ENCODE measurements at places on chromosomes 11 and 22.

- DNase-seq, result no peak
These were observed 6.3 kb downstream of the CRY2 start for GRCh38 chr11:45853332-45854219.

- DNase-seq, result no peak
These were observed 50.0 kb upstream of the ADA2 start for GRCh38 chr22:17269224-17269606.

- no peak for DNase-seq
These were observed 525 bp downstream of the MAPK8IP2 start for GRCh38 chr22:50600967-50601668.

- peak; percentile 39 for DNase-seq
These were observed 457 bp downstream of the CPSF7 start for GRCh38 chr11:61429346-61429690.

- DNase-seq, result no peak
These were observed 1.8 kb downstream of the BET1L start for GRCh38 chr11:205221-206001.

GRCh38 chr11:78202733-78203167 is 14.0 kb downstream of the USP35 start:
- peak; percentile 64 for DNase-seq

DNA sequence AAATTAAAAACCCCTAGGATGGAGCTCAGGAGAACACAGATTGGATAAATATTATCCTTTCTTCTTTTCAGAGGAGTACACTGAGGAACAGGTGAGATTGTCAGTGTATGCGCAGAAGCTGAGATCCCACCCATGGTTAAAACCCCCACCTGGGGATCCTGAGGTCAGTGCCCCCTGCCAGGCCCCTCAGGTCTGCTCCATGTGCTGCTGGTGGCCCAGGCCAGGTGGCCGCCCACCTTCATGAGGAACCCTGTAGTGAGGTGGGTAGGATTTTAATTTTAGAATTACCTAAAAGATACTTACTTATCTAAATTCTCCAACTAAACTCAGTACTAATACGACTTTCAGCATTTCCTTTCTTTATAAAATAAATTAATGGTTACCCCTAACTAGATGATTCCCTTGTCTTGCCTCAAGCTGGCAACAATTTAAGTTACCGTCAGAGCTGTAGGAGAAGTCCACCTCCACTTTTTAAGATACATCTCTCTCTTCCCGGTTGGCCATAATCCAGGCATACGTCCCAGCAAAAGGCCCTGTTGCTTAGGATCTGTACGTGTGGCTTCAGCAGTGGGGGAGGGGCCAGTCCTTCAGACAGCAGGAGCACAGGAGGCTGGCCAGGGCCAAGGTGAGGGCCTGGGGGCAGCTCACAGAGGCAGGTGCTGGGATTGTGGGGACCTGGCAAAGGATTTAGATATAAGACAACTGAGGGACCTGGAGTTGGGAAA is 61.5 kb upstream of the PITPNB start:
- no peak for DNase-seq

DNA sequence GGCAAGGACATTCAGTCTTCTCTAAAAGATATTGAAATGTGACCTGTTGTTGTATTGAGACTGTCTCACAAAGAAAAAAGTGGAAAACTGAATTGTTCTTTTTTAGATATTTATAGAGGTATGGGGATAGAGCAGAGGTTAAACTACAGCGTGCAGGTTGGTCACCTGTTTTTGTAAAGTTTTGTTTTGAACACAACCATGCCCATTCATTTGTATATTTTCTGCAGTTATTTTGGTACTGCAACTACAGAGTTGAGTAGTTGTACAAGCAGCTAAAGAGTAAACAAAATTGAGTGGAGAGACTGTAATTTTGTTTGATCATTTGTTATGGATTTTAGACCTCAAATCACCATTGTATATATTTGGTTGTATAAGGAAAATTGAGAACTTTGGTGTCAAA is 11.3 kb downstream of the EED start:
- DNase-seq, result no peak

GRCh38 chr11:72331761-72332160 is 87.8 kb upstream of the PHOX2A start:
- no peak for DNase-seq

- no peak for DNase-seq
These were observed 200.9 kb downstream of the AASDHPPT start for GRCh38 chr11:106278391-106278790.

DNA sequence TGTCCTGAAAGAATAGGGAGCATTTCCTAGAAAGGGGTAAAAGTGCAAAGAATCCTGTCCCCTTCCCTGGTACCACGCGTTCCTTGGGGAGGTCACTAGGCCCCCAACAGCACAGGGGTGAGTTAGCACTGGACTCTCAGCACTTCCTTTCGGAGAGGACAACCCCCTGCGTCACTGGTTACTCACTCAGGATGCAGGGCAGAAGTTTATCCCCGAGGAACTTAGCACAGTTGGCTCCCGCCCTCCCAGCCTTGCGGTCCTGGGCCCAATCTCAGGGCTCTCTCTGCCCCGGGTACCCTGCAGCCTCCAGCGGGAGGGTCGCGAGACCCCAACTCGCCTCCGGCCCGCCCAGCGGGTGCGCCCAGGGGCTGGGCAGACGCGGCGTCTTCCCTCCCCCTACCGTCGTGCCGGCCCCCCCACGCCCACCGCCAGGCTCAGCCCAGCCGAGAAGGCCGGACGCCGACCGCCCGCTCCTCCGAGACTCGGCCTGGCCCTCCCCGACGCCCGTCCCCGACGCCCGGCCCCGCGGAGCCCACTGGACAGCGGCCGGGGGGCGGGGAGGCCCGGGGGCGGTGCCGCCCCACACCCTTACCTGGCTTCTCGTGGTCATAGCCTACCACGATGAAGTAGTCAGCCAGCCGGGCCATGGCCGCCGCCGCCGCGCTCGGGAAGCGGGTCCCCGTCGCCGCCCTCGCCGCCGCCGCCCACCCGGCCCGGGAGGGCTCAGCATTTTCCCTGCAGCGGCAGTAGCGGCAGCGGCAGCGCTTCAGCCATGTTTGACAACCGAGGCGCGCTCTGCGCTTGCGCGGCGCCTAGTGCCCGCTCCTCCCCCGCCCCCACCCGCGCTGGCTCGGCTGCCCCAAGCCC is at the start of gene SBF2:
SBF2 (minus strand) TSS at position 797 of the 867 bp plus-strand sequence; CDS start at position 647, 150 bp downstream.
- DNase-seq, result peak; percentile 81

GRCh38 chr22:42856179-42856864 is 751 bp downstream of the ARFGAP3 start:
- DNase-seq, result no peak
